ENCODE measurements at places on chromosomes 2 and 18.

GRCh38 chr18:35077937-35078336 lies 36.7 kb downstream of the MAPRE2 start:
- no peak for DNase-seq

GRCh38 chr18:777021-777420 lies 35.0 kb downstream of the YES1 start:
- DNase-seq: no peak

DNA sequence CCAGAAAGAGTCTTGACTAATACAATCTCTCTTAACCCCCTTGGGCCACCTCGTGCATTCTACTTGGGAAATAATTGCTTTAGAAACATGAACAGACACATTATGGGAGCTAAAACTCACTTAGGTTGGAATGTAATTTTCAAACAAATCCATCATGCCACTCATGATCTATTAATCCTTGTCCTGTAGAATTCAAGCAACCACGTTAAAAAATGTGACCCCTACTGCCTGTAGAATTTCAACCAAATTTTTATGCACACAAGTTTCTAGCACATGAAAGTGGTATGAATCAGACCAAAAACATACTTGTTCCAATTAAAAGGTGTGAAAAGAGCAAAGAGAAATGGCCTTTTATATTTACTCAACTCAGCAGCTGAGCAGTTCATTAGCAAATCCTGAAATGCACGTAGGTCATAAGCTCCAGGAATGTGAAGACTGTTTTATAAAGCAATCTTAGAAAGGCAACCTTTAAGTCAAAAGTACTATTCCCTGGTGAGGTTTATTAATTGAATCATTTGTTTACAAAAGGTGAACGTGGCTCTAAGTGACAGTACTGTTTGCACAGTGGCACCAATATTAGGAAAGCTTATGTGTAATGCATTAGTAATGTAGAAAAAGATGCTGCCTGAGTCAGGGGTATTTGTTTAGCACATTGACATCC lies 459.4 kb upstream of the UBE2E3 start:
- no peak for DNase-seq

DNA sequence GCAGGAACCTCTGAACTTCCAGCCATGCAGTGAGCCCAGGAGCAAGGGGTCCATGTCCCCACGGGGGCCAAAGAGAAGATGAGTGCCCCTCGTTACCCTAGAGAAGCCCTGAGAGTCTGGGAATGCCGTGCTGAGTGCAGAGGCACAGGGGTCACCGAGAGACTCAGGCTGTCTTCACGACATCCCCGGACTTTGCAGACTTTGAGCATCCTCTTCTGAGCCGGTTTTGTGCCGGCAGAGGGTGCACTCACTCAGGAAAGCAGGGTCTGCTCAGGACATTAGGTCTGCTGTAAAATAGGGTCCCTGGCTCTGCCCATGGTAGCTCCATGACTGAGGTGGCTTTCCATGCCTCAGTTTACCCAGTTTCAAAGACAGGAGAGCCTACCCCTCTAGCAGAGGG lies 71.0 kb downstream of the GALNT14 start:
- DNase-seq: no peak

DNA sequence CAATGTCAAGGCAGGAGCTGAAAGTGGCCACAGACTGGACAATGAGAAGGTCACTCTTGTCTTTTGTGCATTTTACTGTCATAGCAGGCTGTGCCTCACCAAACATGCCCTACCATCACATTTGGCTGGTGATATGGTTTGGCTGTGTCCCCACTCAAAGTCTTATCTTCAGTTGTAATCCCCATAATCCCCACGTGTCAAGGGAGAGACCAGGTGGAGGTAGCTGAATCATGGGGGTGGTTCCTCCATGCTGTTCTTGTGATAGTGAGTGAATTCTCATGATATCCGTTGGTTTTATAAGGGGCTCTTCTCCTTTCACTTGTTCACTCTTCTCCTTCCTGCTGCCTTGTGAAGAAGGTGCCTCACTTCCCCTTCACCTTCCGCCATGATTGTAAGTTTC lies 49.6 kb upstream of the STPG4 start:
- DNase-seq: no peak

DNA sequence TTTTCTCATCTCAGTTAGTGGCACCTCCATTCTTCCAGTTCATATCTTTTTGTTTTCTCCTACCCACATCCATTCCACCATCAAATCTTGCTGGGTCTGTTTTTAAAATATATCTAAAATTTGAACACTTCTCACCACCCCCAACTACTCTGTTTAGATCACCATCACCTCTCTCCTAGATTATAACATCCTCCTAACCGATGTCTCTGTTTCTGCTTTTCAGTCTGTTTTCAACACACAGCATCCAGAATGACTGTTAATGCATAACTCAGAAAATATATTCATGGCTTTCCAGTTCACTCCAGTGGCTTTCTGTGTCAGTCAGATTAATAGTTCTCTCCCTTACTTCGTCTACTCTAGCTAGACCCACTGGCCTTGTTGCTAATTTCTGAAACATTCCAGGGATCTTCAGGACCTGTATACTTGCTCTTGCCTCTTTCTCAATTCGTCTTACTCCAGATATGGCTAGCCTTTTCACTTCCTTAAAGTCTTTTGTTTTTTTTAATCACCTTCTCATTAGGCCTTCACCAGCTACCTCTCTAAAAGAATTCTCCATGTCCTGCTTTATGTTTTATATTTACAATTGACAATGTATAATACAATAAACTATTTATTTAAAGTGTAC lies 105.3 kb downstream of the COMMD1 start:
- no peak for DNase-seq

GRCh38 chr18:10820681-10821080 lies 294.9 kb downstream of the NAPG start:
- DNase-seq: no peak

- DNase-seq: no peak
These were observed 125.3 kb upstream of the KLF7 start for GRCh38 chr2:207290833-207291624.

- DNase-seq: no peak
These were observed 193.7 kb downstream of the INO80D start for GRCh38 chr2:205892251-205892655.

- no peak for DNase-seq
These were observed 98.2 kb downstream of the SOCS6 start for GRCh38 chr18:70387027-70387426.

- peak; percentile 21 for DNase-seq
These were observed 601.1 kb downstream of the ARHGAP15 start for GRCh38 chr2:143730155-143730952.

- no peak for DNase-seq
These were observed 62.6 kb downstream of the DSEL start for GRCh38 chr18:67453901-67454300.

GRCh38 chr2:64157792-64158191 lies 13.6 kb upstream of the PELI1 start:
- no peak for DNase-seq

DNA sequence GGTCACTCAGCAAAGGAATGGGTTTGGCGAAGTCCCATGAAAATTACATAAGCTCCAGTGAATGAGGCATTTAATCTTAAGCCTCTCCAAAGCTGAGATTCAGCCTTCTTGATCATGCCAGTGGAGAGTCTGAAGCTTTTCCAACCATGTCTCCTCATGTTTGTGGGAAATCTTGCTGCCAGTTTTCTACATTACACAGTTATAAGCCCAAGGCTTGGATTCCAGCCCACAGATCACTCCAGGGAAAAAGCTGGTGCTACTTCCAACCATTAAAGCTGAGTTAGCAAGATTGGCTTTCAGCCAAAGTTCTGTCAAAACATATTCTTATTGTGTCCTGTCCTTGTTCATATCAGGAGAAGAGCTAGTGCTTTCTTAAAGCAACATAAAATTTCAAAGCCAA lies 293.8 kb downstream of the LRRTM4 start:
- no peak for DNase-seq

GRCh38 chr2:99425022-99425421 lies 64.8 kb downstream of the REV1 start:
- DNase-seq: no peak

DNA sequence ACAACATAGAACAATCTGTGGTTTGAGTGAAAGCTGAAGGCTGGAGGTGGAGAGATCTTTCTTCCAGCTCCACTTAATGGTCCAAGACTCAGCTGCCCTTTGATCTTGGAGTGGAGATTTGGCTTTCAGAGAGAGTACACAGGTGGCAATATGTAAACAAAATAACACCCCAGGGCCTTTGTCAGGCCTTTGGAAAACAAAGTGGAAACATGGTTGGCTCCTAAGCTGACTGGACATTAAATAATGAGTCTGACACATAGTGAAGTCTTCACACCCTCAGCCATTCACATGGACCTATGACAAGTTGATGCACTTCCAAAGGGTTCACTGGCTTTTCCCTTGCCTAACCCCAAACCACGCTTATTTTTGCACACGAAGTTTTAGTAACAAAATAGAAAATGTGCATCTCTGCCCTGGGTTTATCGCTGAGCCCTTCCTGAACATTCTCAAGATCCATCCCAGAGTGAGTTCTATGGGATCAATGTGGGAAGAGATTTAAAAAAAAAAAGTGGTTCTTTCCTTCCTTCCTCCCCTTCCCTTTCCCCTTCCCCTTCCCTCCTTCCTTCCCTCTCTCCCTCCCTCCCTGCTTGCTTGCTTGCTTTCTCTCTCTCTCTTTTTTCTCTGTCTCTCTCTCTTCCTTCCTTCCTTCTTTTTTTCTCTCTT lies 201.3 kb upstream of the NT5C1B start:
- DNase-seq: no peak

DNA sequence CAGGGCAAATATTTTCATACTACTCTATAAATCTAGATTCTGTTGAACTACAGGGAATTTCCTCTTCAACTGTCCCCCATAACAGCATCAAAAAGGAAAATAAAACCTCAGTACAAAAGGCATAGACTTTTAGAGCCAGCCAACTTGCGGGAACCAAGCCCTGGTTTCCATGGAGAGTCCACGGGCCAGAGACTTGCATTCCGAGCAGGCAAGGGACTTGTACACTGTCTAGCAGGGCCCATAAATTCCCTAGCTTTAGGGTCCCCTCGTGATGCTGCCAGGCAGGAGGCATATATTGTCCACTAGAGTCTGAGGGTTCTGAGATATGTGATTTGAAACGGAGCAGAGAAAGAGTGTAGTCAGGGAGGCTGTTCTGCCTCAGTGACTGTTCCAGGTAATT lies 153.1 kb upstream of the SLC14A2 start:
- DNase-seq: no peak

DNA sequence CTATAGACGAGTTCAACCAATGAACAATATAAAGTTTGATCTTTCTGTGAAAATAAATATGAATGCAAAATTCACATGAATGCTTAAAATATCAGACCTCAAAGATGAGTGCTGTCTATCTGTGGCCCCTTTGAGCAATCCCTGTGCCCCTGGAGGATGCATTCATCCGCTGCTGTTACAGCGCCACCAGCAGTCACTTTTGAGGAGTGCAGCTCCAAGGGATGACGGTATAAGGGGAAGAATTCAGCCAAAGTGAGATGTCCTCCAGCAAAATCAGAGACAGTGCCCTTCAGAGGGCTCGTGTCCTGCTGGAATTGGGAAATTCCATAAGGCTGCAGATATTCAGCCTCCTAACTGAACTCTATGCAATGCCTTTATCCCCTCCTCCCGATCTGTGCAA lies 12.0 kb upstream of the CHRNA1 start:
- DNase-seq: no peak

DNA sequence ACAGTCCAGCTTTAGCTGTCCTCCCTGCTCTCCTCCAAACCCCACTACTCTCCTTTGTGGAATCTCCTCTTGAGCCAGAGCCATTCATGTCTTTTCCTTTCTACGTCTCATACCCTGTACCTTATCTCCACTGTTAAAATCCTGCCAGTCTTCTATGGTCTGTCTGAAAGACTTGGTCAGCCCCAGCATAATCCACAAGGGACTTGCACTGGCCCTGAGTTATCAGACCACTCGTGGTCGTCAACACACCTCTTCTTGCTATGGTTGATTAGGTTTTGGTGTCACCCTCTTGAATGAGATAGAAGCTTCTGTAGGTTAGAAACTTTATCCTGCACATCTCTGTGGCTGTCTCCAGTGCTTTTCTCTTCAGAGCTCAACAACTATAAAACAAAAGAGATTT lies 56.8 kb downstream of the MYO1B start:
- DNase-seq: no peak

- no peak for DNase-seq
These were observed 57.4 kb upstream of the SMAD7 start for GRCh38 chr18:49008156-49008555.

DNA sequence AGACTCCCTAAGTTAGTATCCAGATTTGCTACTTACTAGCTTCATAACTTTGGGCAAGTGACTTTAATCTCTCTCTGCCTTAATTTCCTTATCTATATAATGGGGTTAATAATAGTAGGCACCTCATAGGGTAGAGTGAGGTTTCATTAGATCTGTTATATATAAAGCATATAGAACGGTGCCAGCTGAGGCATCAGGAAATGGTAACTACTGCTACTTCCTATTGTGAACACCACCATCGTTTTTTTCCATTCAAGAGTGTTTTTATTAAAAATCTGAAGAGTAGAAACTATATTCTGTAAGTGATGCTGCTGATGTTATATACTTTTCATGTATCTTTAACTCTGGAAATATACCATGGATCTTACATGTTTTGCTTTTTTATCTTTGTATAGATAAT lies 44.3 kb downstream of the MALT1 start:
- no peak for DNase-seq

DNA sequence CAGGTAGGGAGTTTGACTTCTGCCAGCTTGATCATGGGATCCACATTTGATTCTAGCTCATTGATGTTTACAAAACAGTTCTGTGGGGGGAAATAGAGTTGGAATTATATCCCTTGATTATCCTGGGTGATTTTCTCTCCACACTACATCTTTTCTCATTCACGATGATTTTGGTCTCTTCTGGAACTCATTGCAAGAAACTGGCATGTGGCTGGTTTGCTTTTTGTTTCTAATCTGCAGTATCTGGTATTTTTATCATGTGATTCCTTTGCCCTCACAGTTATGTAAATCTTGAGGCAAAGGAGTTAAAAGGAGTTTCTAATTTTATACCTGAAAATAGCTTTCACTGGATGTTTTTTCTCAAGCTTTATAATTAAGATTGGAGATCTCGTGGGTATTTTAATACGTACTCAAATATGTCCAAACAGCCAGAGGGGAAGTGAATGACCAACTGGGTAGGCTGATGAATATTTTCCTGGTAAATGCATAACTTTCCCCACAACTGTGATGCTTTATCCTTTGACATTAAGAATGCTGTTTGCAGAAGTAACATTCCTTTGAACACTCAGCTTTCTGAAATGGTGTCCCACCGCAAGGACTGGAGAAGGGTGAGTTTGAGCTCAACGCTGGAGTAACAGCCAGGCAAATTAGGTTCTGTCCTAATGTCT lies 502.9 kb upstream of the ZEB2 start:
- DNase-seq: peak; percentile 94

GRCh38 chr2:112195167-112195766 lies 57.1 kb downstream of the FBLN7 start:
- no peak for DNase-seq

Data from AG09309 (cell line).